ENCODE measurements at places on chromosomes 2 and 18.
A peak's percentile ranks its signal among the peaks of the same experiment; 100 is the strongest.

DNA sequence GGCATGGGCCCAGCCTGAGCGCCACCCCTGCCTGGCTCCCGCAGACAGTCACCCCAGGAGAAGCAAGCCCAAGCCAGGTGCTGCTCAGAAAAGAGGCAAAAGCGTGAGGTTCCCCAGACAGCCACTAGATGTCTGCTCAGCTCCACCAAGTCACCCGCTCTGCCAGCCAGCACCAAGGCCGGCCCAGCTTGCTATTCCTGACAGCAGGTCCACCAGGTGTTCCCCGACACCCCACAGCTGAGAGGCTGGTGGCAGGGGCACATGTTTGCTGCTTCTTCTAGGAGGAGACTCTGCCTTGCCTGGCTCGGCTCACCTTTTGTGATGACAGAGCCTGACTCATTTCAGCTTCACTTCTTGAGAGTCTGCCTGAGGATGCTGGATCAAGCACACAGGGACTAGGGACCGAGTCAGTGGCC is 206.7 kb downstream of the MGAT5 start:
- DNase-seq: peak; percentile 69

- no peak for DNase-seq
These were observed 946 bp upstream of the AGAP1 start for GRCh38 chr2:235492850-235493344.

DNA sequence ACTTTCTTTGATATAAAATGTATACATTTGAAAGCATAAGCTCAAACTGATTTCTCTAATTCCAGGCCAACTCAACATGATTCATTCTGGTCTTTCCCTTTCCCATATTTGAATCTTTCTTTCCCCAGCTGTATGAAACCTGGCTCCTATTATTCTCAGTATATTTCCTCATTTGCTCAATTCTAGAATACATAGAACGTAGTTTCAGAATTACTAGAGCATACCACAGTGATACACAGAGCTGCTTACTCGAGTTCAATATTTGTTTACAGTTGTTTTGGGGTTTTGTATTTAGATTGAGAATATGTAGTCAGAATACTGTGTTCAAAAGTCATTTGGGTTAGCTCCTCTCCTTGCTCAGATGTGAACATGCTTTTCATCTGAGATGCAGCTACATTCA is 43.0 kb downstream of the TNFRSF11A start:
- DNase-seq: no peak

DNA sequence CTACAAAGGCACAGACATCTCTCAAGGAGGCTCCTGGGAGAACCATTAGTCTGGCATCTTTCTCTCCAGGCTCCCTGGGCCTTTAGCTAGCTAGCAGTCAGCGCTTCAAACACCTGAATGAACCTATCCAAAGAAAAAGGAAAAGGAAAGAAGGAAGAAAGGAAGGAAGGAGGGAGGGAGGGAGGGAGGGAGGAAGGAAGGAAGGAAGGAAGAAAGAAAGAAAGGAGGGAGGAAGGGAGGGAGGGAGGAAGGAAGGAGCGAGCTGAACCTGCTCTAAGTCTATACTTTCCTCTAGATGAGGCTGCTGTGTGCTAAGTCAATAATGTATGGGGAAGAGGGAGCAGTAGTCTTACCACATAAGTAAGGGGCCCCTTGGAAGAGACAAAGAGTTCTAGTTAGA is 5.1 kb upstream of the BCL11A start:
- no peak for DNase-seq

DNA sequence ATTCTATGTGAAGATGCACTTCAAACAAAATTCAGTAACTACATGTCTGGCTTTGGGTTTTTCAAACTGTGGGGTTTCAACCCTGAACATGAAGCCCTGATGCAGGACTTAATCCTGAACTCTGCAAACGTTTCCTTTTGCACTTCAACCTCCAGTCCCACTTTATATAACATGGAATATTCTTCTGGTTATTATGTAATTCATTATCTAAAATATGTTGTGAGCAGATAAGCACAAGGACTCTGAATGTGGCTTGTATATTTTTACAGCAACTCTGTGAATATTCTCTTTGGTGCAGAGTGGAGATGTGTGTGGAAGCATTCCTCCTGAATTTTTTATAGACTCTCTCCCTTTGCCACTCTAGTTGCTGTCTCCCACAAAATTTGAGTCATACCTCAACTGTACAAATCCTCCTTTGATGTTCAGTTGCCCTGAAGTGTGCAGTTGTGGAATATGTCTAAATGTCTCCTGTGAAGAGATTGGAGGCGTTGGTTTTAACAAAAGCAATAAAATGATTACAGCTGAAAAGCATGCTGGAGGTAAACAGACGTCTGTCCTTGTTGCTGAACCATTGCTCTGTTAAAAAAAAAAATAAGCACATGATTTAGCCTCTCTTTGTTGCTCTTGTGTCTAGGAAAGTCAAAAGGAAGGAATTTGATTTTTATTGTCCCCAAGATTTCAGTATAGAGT is 205.1 kb upstream of the NRP2 start:
- DNase-seq: no peak

DNA sequence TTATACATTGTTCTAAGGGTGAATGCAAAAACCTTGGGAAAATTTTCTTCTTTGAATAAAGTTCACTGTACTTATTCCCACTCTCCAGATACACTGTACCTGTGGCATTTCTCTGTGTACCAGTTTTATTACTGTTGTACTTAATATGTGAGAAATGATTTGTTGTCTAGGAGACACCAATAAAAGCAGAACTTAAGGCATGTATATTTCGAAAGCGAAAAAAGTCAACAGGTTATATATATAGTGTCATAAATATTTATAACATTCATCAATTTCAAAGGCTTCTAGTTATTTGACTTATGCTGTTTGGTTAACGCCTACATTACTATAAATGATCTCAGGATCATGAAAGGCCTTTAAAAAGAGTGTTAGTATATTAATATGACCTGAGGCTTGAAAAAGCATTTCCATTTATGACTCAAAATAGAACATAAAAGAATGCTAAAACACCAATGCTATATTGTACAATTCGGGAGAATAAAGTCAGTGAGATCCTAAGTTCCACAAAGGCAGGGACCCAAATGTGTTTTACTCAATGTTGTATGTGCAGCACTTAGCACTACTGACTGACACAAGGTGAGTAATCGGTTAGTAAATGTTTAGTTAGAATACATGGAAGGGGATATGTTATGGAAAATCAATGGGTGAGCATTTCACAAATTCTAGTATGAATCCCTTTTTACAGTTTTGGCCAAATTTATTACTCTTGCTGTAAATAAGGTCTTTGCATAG is 32.2 kb upstream of the HNRNPA3 start:
- DNase-seq: no peak

DNA sequence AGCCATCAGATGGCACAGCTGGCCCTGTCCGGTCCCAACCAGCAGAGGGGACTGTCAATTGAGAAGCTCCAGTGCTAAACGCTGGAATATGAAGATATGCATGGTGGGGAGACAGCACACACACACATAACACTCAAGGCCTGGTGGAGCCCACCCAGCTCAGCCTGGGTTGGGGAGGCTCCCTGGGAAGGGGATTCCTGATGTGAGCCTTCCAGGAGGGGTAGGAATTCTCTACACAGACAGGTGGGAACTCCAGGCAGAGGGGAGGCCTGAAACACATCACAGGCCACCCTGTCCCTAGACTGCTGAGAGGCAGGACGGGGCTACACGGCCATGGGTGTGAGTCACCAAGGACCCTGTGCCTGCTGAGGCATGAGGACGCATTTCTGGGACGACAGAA is 49.4 kb upstream of the SH3RF3 start:
- DNase-seq: no peak

DNA sequence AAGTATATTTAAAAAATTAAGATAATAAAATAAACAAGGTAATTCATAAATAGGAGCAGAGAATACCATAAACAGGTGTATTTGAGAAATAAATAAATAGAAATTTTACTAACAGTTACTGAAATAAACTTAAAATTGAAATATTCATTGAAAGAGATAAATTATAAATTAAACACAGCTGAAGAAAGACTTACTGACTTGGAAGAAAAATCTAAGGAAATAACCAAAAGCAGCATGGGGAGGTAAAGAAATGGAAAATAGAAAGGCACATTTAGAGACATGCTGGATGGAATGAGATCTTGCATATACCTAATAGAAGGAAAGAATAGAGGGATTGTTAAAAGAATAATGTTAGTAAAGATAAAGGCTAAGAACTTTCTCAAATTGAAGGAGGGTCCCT is 96.3 kb downstream of the SOX11 start:
- no peak for DNase-seq

All from ureter (tissue), 1 donor.